ENCODE measurements at places on chromosomes 12 and 14.

GRCh38 chr14:54312166-54312801 is 84.5 kb upstream of the CDKN3 start:
- DNase-seq, result no peak

DNA sequence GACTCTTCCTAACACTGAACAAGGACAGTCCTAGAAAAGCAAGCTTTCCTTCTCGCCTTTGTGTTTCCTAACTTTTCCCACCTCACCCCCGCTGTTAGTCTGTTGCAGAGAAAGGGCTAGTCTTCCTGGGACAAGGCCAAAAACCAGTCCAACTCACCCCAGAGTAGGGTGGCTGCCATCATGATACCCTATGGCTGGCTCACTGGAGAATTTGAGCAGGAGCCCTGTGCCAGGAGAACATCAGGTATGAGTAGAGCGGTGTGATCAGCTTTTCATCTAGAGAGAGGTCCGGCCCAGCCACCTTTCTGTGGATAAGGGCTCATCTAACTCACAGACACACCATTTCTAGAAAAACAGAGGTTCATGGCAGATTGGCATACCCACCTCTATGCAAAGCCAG is 16.7 kb upstream of the ZFP36L1 start:
- no peak for DNase-seq

- no peak for DNase-seq
These were observed 15.5 kb downstream of the SCAF11 start for GRCh38 chr12:45974883-45975282.

- peak; percentile 96 for DNase-seq
These were observed 1.1 kb downstream of the CD63 start for GRCh38 chr12:55727643-55728185.

DNA sequence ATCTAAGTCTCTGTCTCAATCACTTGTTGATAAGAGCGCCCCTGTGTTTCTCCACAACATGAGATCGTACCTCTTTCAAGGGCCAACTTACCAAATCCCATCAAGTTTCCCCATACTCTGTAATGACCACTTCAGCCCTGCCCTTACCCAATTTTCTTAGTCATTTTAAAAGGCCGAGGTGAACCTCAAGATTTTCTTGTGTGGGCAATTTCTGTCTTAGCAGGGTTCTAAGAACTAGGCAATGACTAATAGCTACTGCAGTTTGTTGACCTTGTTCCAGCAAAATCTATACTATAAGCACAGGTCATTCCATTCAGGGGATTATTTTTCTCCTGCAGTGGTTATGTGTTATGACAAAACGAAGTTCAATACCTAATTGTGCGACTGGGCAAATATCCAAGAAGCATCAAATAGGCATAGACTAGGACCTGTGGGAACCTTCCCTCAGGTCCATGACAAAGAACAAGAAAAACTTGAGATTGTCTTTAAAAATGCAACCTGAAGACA is 359.8 kb downstream of the PCNX1 start:
- DNase-seq, result no peak

- no peak for DNase-seq
These were observed 237.7 kb downstream of the GXYLT1 start for GRCh38 chr12:41907021-41907420.

All from lower leg skin (tissue), 4 donors.